NCI-H146 (cell line): ENCODE measurements at places on chromosomes 4 and X.

GRCh38 chr4:175234162-175234561 lies 316.0 kb downstream of the ADAM29 start:
- no peak for DNase-seq

DNA sequence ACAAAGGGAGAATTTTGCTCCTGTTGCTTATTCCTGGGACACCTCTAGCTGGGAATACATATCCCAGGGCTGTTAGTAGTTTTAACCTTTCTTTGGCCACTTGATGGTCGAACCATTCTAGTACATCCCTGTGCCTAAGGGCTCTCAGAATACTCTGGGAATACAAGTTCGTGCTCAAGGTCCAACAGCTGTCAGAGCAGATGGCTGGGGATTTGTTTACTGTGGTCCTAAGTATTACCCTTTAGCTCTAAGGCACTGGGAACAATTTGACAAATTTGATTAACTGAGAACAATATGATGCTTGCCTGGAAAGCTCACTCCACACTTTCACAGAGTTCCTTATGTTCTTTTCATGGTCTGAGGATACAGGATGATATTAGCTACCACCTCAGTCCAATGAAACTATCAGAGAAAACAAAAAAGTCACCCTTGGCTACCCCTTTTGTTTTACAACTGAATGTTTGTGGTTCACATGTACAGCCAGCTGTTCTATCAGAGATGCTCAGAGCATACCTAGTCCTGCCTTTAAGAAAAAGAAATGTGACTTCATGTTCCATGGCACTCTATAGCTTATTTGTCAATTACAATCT lies 47.4 kb upstream of the PHOX2B start:
- DNase-seq = no peak

DNA sequence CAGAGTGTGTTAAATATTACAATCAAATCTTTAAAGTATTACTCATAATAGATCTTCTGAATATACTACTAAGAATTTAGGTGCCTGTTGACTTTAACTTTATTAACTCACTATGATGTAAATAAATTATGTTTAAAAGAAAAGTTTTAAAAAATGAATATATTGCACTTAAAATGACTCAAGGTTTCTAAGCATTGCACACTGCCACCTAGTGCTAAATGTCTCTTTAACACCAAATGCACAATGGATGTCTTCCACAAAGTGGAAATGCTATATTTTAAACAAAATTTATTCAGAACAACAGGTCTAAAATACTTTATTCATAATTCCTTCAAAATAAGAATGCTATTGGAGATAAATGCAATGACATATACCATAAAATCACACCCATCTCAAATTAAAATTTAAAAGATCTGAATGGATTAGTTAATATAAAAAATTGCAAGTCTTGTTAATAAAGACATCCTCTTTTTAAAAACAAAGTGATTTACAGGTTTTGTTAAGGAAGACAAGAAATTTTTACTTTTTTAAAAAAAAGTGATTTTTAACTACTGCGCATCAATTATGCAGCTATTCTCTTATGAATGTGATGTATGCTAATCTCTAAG lies 5.5 kb downstream of the INPP4B start:
- no peak for DNase-seq

DNA sequence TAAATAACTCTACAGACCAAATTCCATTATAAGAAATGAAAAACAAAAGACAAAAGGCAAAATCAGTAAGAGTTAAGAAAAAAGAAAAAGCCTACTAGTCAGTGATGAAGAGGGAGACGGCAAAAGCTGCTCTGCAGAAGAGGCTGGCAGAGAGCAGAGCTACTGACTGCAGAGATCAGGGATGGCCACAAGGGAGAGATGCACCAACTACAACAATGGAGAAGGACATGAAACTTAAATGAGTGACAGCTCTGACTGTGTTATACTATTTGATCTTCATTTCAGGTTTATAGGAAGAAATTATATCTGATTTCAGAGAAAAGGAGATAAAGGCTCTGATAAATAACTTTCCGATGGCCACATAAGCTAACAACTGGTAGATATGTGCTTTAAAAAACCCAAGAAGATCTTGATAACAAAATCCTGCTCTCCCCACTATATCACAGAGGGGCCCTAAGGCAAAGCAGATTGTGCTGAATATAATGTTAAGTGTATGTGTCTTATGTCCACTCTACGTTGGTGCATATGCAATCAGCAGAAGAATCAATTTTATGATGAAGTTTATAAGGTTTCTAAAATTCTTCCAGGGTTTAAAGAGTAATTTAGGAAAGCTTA lies 58.4 kb upstream of the COX18 start:
- no peak for DNase-seq

DNA sequence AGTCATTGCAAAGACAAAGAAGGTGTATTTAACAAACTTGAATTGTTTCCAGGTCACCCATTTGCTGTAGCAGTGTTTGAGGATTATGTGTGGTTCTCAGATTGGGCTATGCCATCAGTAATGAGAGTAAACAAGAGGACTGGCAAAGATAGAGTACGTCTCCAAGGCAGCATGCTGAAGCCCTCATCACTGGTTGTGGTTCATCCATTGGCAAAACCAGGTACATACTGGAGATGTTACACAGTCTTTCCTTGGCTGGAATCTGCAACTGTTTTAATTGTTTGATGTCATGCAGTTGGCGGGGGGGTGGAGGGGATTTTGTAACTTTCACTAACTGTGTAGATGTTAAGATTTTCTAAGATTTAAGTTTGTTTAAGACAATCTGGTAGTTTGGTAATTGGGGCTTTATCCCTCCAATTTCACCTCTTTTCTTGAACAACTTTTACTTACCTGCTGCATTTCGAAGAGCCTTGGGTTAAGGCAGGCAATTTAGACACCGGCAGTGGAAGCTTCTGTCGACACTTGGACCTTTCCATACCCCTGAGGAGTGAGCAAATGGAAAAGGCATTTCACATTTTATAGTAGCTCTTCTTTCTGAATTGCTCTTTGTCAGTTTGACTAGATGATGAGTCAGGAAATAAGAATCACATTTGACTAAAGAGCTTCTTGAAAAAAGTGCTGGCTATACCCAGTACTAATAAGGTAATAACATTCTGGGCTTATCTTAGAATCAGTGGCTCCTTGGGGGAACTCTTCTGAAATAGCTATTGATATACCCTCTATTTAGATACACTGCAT lies 67.4 kb downstream of the EGF start:
- DNase-seq = no peak

DNA sequence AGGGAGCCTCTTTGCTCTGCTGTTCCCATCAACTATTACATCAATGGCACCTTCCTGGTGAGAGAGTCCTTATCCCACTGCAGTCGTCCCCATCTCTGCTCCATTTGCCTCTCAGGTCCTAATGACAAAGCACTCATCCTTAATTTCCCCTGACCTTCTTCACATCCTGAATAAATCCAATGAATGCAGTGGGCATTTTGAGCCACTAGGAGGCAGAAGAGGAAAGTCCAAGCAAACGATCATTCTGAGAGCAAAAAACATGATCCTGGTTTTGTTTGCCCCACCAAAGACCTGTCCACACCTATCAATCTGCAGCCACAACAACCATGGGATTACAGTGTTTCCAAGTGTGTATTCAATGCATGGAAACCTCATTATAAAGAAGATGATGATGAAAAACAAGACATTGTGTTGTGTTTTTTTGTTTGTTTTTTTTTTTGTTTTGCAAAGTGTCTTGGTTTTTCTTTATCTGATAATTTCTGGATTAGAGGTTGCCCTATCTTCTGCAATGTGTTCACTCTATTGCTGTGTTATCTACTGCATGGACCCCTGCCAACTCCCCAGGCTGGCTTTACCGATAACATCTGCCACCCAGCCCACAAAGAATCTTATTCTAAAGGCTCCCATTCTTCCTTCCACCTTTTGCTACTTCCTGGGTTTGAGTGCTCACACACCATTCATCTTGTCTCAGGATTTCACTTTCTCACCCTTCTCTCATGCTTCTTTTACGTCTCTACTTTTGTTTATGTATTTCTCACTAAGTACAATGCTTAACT lies 207.2 kb downstream of the NLGN4X start:
- peak; percentile 17 for DNase-seq
